ENCODE measurements at places on chromosomes 4 and X.

DNA sequence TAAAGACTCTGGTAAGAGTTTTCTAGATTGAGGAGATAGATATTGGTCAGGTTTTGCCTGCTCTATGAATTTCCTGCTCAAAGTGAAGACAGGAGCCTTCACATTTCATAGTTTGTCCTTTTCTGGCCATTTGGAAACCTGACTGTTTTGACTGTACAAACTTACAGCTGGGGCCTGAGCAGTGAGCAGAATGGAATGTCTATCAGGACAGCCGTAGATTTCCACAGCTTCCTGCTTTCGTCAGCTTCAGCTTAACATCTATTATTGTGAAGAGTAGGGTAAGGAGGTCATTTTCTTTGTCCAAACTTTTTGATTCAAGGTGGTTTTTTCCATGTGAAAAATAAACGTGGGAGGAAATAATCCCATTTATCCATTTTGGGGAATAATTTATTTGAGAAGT is 124.3 kb upstream of the DIPK2B start:
- DNase-seq = no peak

DNA sequence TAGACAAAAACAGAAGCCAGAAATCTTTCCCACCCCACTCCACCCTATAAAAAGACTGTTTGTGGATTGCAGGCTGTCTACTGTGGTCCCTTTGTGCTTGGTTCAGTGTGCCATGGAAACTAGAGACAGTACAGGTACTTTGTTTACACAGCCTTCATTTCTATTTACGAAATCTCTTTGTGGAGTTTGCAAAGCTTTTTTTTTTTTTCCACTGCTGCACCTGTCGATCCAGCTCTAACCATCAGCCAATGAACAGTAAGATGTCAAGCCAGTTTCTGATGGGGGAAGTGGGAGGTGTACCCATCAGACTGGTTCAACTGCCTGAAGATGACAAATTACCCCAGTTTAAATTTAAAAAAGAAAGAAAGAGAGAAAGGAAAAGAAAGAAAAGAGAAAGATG is 20.2 kb upstream of the LRBA start:
- no peak for DNase-seq

- DNase-seq = no peak
These were observed 85.8 kb upstream of the RPS6KA3 start for GRCh38 chrX:20352504-20352903.

DNA sequence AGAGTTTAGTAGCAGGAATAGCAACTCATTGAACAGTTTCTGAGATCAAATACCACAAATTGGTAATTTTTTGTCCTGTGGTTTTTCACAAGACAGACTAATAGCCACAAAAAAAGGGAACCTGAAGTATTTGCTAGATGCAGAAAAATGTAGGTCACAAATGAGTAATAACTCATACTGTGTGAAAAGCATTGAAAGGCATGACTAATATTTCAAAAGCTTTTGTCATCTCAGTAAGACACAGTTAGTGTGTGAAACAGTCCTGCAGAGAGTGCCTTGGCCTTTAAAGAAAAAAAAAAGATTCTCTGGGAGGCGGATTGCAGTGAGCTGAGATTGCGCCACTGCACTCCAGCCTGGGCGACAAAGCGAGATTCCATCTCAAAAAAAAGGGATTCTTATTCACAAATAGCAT is 31.4 kb upstream of the SLC25A31 start:
- DNase-seq = peak; percentile 20

DNA sequence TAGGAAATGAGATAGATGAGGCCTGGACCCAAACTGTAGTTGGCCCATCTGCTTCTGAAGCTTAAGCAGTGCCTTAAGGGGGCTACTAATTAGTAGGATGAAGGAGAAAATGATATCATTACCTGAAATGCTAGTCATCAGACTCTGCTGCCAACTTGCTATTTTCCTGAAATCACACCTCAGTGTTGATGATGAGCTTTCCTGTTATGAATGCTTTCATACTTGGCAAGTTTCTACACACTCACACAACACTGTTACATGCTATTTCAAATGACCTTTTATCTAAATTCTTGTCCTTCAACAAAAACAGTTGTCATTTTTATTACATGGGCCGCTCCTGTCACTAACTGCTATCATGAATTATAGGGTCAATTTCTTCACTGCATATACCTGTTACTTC is 416.0 kb downstream of the PRDM5 start:
- no peak for DNase-seq

GRCh38 chrX:103614999-103615398 is 7.2 kb downstream of the TCEAL3 start:
- no peak for DNase-seq

- DNase-seq = no peak
These were observed 453.3 kb upstream of the HS3ST1 start for GRCh38 chr4:11881947-11882346.

- DNase-seq = no peak
These were observed 115.8 kb upstream of the DDIT4L start for GRCh38 chr4:100306018-100306417.

- no peak for DNase-seq
These were observed 232.7 kb downstream of the FSTL5 start for GRCh38 chr4:161931089-161931488.

DNA sequence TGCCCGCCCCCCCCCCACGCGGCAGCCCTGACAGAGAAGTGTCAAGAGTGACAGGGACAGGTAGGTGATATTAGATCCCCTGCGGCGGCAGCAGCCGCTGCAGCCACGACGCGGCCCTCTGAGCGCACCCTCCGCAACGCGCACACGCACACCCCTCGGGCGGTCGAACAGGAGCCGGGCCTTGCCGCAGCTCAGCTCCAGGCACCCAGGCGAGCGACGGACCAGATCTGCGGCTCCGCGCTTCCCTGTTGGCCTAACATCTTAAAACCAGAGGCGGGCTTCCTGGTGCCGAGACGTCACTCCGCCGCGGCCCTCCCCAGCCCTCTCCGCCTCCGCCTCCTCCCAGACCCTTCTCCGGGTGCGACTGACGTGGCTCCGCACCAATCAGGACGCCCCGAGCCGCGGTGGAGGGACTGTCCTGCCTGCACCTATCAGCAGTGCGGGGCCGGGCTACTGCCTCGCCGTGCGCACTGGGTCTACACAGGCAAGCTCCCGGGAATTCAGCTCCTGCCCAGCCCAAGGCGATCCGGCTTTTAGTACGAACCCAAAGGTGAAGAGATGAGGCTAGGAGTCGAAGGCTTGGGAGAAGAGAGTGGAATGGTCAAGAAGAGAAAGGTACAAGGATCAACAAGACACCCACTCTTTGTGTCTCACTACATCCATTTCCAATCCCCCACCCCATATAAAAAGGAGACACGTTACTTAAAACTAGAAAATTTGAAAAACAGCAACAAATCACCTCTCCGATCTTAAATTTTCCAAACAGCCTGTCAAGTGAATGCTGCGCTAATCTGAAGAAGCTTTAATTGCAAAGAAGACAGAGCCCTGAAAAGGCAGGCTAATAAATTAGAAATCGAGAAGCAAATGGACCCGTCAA is at the start of gene PITX2:
Gene PITX2 (minus strand): TSS at position 237 of the 877 bp plus-strand sequence. CDS start 617 bp downstream, outside the sequence.
- no peak for DNase-seq

DNA sequence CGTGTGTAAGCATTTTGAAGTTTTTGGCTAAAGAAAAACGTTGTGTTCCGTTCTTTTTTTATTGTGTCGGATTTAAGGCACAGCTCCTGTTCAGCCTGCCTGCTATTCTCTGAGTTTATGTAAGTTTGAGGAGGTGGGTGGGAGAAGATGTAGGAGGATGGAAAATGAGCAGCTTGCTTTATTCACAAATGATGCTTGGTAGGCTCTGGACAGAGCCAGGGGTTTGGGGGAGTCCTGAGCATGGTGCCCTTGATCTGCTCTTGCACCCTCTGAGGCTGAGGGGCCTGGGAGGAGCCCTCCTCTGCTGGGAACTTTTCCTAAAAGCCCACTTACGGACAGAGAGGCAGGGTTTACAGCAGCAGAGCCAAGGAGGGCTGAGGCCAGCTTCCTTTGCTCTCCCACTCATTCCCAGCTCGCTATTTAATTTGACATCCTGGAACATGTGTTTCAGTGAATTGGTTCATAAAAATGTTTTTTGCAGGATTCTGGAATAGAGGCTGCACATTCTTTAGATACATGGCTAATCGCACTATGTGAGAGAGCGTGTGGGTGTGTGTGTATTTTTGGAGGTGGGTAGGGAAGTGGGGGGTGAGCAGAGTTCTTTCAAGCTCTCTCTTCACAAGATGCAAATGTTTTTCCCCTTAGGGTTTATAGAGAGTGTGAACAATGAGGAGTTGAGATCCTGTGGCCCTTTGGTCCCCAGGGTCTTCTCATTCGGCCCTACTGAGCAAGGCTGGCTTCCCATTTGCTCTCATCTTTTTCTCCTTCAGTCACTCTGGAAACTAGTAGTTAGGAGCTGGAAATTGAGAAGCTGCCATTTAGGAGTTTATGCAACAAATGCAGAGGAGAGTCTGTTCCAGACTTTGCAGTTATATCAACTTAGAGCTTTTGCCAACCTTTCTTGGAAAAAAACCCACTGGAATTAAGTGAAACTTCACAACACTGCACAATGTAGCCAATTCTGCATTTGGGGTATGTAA is 32.1 kb downstream of the TMEM131L start:
- DNase-seq = no peak

GRCh38 chr4:122855353-122855890 is 28.8 kb downstream of the FGF2 start:
- peak; percentile 37 for DNase-seq

GRCh38 chrX:24465532-24465865 is 413 bp downstream of the PDK3 start:
- no peak for DNase-seq

DNA sequence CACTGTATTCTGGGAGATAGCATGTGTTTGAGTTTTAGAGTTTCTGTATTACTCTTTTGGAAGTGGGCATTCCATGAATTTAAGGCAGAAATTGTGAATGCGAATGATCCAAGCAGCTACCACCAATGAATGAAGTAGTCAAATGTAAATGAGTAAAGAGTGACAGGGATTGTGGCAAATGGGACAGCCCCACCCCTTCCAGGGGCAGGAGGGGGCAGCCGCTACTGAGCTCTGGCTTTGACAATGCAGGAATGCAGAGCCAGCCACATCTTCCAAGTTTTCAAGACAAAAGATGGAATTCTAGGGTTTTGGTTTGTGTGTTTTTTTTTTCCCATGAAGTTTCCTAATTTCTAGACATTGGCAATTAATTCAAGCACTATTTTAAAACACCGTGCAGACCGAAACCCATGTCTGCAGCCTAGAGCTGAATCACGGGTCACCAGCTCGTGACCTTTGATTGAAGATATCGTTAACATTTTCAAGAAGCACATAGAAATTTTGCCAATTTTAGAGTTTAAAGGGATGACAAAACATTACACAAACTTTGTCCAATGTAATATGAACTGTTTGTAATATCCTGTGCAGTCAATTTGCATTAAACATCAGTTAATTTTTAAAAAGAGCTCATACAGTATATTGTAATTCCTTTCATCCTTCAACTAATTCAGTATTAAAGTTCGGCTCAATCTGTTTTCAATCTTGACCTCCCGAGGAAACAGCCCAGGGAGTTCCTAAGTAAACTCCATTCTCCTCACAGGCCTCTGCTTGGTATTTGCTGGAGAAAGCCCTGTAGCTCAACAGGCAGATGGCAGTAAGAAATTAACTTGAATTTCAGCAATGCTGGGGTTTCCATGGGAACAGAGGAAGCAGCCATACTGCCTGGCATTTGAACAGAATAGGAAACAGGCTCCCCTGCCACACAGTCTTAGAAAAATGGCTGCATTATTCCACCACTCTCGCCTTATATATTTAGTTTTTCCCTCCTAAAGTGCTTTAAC is 83.4 kb downstream of the UCHL1 start:
- peak; percentile 87 for DNase-seq

DNA sequence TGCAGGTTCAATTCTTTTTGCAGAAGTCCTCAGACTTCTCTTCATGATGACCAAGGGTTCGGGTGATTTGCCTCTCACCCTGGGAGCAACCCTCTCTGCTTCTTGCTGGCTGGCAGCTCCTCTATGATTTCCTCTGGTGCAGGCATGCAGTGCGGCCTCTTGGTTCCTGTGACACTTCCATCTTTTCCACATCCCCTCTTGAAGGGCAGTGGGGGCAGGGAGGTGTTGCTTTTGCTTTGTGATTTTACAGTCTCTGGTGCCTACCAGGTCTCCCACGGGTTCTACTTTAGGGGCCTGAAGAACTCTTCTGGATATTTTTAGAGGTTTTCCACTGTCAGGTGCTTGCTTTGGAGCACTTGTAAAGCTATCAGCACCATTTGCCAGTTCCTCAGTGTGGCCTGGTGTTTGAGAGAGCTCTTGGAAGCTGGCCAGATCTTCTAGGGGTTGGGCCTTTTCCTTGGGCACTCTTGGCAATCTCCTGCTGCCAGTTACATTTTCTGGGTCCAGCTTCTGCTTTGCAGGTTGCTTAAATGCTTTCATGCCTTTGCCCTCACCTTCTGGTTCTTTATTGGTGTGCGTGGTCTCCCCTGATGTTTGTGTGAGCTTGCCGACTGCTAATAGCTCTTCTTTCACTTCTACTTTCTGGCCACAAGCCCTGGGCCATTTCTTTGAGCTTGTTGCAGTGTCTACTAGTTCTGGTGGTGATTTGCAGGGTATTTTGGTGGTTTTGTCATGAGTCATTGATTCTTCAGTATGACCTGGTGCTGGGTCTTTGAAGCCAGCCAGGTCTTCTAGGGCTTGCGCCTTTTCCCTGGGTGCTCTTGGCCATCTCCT is 11.5 kb upstream of the CHST7 start:
- DNase-seq = peak; percentile 3

- DNase-seq = no peak
These were observed 120.9 kb downstream of the CHIC2 start for GRCh38 chr4:53943345-53944085.

DNA sequence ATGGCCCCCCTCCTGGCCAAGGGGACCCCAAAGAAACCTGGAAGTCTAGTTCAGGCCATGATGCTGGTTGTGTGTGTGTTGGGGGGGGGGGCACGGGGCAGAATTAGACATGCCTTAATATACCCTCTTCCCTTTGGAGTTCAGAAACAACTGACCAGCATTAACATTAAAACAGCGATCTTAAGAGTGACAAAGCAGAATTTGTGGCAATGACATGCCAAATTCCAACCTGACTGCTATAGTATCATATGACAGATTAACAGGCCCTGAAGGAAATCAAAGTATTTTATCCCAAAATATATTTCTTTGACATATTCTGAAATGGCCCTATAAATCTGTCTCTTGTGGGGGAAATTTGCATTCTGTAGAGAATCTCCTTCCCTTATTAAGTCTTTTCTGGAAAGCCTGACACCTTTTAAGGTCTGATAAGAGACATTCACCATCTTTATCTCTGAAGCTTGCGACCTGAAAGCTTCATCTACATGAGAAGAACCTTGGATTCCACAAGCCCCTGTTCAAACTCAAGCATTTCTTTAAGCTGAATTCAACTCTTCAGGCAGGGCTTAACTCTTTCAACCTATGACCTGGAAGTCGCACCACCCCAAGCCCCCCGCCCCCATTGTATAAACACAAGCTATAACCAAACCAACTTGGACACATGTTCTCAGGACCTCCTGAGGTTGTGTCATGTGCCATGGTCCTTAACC is 40.2 kb downstream of the ABCB7 start:
- no peak for DNase-seq

GRCh38 chr4:134243742-134244713 is 42.4 kb upstream of the PABPC4L start:
- DNase-seq = no peak

GRCh38 chr4:107366016-107366735 is 330.1 kb upstream of the DKK2 start:
- no peak for DNase-seq
